ENCODE measurements at places on chromosomes 3 and 15.
A peak's percentile ranks its signal among the peaks of the same experiment; 100 is the strongest.

DNA sequence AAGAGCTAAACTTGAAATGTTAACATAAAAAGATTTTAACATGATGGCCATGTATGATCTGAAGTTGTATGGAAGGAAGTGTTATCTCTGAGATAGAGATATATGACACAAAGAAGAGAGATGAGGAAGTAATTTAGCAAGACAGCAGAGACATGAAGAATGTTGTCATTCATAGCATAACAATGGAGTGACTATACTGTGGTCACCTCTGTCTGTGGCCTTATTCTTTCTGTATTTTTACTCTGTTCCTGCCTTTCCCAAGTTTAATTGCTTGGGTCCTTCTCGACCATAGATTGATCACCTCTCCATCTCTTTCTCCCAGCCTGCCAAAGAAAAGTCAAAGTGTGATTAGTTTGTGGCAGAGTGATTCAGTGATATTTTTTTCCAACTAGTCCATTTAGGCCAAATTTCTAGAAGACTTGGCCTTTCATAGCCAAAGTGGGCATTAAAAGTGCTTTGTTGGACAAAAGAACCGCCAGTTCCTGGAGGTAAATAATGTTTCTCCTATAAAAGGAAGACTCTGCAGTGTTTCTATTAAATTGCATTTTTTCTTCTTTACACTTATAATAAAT is 711.9 kb downstream of the CADM2 start:
- no peak for DNase-seq

DNA sequence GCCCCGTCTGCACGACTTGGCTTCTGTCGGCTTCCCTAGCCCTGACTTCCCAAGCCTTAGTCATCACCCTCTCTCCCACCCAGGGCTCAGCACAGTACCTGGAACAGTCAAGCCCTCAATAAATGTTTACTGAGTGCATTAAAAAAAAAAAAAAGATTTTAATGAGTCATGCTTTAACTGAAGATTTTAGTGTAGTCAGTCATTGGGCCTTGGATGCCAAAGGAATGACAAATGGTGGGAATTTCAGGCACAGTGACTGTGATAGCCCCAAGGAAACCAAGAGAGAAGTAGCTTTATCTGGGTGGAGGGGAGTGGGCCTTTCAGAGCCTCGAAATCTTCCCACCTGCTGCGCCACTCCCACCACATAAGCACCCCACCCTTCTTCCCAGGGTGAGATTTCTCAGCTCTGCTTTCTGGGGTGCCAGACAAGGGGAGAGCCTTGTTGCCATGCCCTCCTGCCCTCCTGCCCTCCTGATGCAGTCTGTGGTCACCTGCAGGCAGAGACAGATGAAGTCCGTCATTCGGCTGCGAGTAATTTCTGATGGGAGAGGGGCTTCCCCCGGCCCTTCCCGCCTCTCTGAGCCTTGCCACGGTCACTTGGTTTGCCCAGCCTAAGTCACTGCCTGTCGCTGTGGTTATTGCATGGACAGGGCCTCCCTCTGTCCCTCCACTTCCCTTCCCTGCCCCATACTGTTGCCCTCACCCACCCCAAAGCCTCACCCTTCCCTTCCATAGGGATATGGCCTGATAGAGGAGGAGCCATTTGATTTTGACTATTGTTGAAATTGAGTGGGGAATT is 41.8 kb downstream of the SMAD3 start:
- peak; percentile 99 for DNase-seq

DNA sequence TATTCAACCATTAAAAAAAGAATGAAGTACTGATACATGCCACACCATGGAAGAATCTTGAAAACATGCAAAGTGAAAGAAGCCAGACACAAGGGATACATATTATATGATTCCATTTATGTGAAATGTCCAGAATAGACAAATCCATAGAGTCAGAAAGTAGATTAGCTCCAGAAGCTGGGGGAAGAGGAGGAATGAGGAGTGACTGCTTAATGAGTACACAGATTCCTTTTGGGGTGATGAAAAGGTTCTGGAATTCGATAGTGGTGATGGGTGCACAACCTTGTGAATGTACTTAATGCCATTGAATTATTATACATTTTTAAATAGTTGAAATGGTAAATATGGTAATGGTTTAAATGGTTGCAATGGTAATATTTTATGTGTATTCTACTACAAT is 90.6 kb upstream of the SPATA12 start:
- no peak for DNase-seq

- DNase-seq: no peak
Measured at GRCh38 chr15:83158393-83158792, 49.2 kb downstream of the HDGFL3 start.

DNA sequence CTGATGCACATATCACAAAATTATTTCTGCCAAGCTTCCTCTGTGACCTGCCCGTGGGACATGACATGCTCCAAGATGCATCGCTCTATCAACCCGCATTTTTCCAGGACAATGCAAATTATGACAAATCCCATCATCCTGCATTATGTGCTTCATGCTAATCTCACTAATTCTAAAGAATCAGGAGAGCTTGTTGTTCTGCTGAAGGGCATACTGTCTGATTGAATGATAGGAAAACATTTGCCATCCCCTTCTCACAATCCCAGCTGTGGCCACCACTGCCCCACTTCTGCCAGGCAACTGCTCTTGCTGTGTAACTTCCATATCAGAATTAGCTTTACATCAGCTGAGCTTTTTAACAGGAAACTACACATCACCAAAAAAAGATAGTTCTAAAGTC is 203.5 kb upstream of the NANOGP8 start:
- DNase-seq: no peak

DNA sequence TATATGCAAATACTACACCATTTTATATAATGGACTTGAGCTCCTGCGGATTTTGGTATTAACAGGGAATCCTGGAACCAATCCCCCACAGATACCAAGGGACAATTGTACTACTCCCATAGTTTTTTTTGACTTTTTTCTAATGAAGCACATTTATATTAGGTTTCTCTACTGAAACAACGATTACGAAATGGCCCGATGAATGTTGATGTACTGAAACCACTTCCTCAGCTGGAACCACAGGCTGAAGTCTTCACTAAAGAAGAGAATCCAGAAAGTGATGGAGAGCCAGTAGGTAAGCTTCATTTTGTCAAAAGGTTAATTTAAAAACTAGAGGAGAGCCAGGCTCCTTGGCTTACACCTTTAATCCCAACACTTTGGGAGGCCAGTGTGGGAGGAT is 121.5 kb upstream of the LRRFIP2 start:
- DNase-seq: no peak

DNA sequence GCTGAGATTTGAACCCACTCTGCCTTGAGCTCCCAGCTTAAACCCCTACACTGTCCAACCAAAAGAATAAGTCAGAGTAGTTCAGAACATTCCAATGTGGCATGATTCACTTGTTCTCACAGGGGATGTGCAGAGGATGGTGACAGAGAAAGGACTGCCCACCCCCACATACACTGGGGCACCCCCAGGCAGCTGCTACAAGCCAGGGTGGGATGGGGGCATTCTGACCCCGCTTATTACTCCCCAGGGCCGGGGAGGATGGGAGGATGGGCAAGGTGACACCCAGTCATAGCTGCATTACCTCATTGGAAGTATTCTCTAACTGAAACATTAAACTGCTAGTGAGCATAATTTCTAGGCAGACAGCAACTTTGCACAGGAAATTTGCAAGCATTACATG is 126.0 kb upstream of the PRR20G start:
- DNase-seq: no peak

DNA sequence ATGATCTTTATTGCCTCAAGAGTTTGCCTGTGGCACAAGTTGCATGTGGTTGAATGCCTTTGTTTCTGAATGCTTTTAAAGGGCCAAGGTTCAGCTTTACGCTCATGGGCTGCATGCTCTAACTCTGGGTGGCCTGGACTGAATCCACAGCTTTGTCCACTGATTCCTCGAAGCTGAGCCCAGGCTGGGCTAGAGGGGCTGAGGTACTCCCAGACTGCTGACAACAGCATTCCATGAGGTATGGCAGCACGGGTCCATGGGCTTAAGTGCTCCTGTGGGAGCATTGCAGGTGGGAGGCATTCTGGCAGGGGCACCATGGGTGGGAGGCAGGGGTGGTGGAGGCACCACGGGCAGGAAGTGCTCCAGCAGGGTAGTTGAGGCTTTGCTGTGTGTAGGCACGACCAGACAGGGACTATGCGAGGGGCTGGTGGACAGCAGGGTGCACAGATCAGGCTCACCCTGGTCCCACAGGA is 61.6 kb downstream of the GLCE start:
- no peak for DNase-seq

DNA sequence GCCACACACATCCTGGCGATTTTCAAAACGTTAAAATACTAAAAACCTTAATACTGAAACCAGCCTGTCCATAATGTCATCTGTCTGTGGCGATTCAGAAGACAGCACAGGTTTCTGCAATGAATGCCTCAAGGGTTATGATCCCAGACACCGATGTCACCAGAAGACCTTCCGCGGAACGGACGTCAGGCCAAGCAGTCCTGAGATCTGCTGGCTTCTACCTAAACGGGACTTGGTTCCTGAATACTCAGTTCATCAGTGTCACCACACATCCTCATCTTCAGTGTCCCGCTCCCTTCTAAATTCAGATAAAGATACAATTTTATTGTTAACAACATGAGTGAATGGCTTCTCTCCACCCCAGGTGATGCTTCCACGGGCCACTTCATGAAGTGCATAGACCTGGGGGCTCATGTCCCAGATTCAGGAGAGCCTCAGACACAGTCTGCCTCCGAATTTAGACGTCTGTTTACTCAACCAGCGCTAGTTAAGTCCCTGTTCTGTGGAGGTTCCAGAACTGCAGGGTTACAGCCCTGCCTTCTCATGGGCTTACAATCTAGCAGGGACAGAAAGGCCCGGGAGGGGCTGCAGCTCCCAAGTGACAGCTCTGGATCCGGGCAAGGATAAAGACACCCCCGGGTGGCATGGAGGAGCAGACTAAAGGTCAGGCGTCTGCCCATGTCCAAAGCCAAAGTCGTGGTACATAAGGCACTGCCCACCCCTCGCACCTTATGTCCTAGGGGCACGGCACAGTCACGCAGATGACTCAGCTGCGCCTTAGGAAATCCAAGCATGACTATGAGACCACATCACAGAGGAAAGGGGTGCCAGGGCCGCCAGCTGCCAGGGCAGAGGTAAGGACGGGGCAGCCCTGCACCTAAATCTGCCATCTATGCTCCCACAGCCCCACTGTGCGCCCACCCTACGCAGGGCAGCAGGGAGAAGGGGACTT is 75.9 kb downstream of the VGLL4 start:
- DNase-seq: peak; percentile 81

DNA sequence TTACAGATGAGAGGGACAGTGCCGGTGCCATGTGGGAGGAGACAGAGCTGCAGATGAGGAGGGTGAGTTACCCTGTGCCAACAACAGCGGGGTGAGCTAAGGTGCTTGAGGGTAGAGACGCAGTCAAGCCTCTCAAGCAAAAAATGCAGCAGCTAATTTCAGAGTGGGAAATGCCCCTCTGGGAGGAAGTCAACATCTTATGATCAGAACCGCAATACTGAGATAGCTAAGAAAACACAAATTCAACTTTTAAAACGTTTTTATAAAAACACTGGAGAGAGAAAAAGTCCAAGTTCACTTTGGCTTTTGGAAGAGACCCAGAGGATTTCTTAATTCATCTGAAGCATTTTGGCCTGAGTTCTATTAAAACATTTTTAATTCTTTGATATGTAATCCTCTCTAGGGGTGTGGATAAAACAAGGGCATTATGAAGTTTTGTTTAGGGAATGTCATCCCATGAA is 319.2 kb downstream of the SLC9A9 start:
- DNase-seq: no peak

GRCh38 chr3:46312991-46313390 is 40.9 kb upstream of the CCR2 start:
- DNase-seq: peak; percentile 14

DNA sequence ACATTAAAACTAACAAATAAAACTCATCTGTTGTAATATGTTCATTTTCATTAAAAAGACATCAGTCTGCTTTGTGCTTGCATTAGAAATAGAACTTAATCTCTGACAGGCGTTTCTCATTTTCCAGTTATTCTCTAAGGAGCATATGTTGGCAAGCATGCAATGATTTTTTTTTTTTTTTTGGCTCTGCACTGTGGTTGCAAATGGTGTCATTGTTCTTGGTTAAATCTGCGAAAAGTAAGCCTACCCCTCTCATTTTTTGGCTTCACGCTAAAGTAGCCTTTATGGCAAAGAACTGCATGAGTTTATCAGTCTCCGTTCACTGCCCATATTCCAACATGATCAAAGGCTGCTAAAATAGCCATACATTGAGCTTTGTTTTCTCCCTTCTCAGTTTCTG is 403.2 kb downstream of the MECOM start:
- DNase-seq: no peak

DNA sequence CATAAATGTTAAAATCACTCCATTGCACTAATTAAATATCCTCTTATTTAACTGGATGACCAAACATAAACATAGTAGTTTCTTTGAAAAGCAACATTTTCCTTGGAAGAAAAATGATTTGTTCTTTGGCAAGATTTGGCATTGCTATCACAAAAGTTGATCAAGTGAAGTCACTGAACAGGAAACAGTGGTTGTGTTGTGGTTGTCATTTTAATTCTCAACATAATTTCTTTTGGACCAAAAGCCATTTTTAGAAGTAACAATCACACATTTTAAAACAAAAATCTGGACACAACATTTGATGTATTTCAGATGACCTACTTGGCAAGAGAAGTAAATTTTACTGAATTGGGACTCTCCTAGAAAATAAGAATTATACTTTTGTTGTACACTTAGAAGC is 872.3 kb downstream of the ROBO1 start:
- no peak for DNase-seq

DNA sequence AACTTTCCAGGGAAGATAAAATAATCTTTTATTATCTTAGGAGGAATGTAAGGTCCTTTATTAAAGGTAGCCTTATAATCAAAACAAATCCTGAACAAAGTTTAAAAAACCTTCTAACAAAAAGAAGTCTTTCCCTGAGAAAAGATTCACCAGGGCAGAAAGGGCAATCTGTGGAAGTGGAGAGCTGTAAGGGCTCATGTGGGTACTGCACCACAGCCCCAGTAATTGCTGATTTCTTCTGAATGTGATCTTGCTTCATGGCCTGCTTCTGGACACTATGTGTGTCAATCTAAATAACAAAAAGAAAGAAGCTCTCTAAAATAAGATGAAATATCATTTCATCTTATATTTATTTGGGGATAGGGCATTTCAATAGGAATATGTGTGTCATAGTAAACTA is 1501.6 kb downstream of the OTOL1 start:
- DNase-seq: no peak

DNA sequence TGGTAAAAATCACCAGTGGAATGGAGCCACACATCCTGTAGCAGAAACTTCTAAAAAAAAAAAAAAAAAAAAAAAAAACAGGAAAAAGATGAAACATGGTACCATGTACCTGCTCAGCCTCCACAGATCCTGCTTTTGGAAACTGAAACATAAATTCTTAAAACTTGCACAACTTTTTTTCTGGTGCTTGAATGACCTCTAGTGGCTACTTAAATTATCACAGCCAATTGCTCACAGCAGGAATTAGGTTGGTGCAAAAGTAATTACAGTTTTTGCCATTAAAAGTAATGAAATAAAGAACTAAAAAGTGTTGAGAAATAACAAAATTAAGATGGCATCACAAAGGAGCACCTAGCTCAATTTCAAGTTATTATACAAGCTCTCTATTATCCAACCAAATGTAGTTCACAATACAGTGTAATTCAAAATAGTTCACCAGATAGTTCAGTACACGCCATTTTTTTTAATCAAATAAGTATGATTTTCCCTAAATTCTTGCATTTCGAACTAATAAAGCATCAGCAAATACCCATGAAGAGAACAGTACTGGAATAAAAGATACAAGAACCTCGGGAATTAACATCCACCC is 80.6 kb downstream of the ULK4 start:
- DNase-seq: no peak

GRCh38 chr3:195224980-195225580 is 45.9 kb downstream of the XXYLT1 start:
- no peak for DNase-seq

GRCh38 chr15:27133249-27133648 is 162.3 kb downstream of the GABRG3 start:
- DNase-seq: no peak
